ENCODE measurements at places on chromosomes 12 and 14.

DNA sequence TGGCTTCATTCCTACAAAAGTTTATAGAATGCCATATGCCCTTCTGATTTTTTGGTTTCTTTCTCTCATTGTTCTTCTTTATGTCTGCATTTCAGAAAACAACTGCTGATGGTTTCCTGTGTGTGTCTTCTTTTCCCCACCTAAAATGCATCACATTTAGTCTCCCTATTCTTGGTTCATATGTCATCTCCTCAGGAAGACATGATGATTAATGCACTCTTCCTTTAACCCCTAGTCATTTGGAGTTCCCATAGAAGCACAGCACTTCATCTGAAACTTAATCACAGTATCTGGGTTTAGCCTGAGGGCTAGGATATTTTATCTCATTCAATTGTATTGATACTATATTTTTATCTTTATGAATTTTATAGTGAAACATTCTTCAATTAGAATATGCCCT, 21.5 kb downstream of the GNPNAT1 start:
- DNase-seq: no peak

DNA sequence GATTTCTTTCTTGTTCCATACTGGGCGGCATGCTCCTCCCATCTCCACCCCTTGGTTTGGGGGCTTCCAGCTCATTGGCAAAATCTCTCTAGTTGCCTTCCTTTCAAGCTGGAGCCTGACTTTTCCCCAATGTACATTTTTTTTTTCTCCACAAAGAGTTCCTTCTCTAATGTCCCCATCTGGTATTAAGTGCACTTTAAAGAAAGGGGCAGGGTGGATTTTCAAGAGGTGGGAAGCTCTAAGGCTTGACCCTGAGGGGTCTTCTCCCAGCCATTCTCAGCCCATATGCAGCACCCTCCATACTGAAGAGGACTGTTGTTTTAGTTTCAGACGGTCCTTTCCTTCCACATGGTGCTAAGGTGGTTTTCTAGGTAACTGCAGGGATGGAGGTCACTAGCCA, 5.8 kb upstream of the PIP4K2C start:
- no peak for DNase-seq

- no peak for DNase-seq
These were observed 122.7 kb downstream of the C12orf42 start for GRCh38 chr12:103373088-103373523.

DNA sequence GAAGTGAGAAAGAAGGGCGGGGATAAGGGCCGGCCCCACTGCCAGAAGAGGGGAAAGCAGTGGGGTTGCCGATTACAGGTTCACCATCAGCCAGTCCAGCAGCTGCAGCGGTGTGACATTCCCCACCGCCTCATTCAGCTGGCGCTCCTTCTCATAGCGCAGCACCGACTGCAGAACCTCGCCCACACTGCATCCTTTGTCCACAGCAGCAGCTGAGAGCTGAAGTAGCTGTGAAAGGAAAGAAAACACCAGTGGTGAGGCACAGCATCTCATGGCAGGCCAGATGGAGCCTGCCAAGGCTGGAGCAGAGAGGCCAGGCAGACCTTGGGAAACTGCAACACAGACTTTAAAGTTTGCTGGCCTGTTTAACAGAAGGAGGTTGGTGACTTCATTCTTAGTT, 33.2 kb downstream of the AKAP3 start:
- DNase-seq: no peak

Data from HFF-Myc (cell line).